GM12864 (cell line): ENCODE measurements at places on chromosomes 7 and 10.

DNA sequence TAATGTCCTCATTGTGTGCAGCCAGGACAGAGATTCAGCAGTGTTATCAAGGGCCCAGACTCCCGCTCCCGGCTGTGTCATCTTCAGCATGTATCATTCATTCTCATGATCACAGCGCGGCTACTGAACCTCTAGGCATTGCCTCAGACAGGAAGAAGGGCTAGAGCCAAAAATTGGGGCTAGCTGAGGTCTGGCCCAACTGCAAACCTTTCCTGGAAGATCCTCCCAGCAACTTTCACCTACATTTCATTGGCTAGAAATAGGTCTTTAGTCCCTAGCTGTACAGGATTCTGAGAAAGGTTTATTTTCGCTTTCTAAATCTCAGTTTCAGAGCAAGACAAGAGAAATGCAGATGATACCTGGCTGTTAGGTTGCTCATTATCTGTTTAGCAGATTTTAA, 81.9 kb downstream of the CREM start:
- DNase-seq, result no peak

DNA sequence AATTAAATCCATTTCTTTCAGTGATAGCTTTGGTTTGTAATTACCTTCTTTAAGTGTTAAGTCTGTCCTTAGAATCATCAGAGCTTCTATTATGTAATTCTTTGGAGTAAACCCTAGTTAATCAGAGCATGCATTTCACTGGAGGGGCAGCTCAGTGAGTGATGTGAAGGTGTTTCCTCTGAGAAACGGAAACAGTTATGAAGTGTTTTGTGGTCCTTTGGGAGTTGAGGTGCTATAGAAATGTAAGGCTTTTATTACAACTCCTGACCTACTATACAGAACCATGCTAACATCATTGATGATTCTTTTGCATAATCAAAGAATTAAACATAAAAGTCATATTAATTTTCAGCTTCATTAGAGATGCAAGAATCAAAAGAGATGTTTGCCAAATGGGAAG, 141.5 kb downstream of the EXOC4 start:
- no peak for DNase-seq

DNA sequence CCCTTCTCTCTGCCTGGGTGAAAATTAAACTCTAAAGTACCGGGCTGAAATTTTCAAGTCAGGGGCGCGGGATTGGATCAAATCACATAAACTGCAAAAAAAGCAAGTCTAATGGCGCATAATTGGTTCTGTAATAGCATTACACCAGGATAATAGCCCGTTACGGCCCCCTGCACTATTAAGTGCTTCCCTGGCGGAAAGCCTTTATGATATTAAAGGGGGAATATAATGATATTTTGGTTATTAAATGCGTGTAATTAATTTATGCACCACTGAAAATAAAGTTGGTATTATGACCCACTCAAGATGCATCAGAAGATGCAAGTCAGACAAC, 744 bp upstream of the DRGX start:
- no peak for DNase-seq

DNA sequence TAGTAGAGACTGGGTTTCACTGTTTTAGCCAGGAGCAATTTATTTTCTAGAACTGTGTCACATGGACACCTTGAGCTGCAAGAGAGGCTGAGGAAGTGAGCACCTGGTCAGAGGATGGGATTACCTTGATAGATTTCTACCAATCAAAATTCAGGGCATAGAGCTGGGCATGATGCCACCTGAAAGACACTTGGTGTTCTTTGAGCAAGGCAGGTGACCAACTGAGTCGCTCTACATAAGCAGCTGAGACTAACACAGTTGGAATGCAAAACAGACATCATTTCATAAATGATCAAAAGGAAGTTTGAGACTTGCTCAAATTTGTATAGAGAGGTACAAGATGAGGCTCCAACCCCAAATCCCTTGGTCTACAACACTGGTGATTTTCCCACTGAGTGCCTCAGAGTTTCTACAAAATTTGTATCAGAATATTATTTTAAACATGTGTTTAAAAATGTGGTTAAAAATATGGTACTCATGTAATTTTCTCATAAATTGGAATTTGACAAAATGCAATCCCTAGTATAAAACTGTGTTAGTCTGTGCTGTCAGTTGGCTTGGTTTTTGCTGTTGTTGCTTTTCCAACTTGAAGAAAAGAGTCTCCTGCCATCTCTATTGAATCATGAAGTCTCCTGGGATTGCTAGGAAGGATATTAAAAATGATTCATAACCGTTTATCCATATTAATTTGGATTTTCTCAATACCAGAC, 156.4 kb upstream of the MDFIC start:
- DNase-seq, result no peak

DNA sequence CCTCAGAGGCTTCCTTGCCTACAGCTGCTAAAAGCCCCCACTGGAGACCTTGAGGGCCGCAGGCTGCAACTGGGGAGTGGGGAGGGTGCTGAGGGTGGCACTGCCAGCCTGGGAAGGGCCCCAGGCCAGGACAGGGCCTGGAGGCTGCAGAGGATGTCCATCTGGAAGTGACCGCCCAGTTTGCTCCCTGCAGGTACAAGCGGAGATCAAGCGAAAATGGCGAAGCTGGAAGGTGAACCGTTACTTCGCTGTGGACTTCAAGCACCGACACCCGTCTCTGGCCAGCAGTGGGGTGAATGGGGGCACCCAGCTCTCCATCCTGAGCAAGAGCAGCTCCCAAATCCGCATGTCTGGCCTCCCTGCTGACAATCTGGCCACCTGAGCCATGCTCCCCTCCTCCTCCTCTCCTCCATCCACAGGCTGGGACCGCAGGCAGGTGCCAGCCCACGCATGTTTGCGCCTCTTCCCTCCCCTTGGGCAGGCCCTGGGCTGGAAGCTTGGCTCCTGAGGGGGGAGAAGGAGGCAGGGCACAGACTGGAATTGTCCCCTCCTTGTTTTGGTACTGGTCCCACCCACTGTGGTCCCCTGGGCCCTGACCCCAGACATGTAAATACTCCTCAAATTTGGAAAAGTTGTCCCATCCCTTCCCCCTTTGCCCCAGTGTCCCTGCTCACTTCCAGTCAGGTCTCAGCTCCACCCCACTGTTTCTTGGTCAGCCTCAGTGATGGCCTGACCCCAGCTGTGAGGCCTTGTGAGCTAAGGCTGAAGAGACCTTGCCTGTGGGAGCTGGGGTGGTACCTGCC, 54.4 kb downstream of the ADCYAP1R1 start:
- DNase-seq, result no peak

DNA sequence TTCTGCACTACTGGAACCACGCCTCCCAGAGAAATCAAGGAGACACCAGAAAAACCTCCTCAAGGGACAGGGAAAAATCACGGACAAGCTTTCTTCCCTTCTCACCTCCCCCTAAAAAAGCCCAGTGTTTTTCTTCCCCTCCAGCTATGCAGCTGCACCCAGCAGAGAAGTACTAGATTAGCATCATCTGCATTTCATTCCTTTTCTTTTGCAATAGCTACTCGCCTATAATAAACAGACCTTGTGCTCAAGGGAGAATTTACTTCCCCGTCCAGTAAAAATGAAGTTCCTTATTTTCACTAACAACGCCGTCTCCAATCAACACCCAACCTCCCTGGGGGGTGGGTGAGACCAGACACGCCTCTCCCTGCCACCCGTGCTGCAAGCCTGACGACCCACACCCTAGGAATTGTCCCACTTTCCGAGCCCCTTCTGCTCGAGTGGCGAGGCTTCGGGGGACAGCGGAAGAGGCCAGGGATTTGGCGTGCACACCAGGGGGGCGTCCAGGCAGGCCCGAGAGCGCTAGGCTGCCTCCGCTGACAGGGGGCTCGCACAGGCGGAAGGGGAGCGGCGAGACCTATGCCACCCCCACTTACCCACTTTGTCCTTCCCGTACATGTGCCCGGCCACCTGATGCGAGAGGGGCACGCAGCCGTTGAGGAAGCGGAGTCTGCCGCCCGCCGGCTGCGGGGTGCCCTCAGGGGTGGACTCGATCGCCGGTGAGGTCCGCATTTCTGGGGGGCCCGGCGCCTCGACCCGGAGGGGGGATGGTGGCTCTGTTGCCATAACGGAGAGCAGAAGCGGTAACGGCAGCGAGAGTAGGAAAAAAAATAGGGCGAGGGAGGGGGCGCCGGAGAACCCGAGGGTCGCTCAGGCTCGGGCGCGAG, 625 bp downstream of the IPMK start:
- DNase-seq, result peak; percentile 18

DNA sequence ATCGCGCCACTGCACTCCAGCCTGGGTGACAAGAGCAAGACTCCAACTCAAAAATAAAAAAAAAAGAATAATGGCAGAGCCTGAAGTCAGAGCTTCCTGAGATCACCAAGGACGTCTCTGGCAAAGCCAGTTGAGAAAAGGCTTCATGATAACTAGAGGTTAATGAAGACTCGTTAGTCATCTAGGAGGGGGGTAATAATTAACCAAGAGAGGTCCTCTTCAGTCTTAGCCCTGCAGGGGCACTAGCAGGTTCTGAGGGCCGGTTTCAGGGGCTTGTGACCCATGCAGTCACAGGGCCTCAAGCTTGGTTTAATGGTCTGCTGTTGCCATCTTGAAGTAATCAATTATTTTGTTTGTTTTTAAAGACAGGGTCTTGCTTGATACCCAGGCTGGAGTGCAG, 28.6 kb upstream of the PROSER2 start:
- no peak for DNase-seq

DNA sequence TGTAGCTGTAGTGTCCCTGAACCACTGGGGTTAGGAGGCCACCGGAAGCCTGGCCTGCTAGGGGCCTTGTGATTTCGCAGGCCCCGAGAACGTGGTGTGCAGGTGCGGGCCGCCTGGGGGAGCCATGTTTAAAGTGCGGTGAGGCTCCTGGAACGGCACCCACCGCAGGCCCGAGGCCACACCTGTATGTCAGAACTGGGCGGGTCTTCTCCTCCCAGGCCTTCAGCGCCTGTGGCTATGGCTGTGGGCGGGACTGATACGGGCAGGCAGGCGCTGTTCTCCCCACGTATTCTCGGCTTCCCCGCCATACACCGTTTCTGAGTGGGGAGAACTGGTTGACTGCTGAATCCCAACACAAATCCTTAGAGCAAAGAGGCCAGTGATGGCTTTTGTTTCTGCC, 74.8 kb downstream of the DNAJB6 start:
- DNase-seq, result no peak

GRCh38 chr10:76195654-76196390, 764.4 kb downstream of the LRMDA start:
- DNase-seq, result no peak

DNA sequence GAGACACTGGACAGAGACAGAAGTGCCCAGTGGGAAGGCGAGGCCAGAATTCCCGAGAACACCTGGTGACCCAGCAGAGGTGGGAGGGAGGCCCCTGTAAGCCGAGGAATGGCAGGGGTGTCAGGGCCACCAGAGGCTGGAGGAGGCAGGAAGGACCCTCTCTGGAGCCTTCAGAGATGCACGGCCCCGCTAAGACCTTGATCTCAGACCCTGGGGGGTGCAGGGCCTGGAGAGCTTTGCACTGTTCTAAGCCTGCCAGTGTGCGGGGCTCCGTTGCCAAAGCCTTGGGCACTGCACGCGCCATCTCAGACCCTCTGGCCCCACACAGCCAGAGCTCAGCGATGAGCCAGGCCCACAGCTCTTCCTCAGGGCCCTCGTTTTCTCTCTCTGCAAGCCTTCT, 557.1 kb downstream of the PTPRN2 start:
- no peak for DNase-seq

GRCh38 chr10:122249303-122249850, 21.7 kb upstream of the BTBD16 start:
- DNase-seq, result no peak

DNA sequence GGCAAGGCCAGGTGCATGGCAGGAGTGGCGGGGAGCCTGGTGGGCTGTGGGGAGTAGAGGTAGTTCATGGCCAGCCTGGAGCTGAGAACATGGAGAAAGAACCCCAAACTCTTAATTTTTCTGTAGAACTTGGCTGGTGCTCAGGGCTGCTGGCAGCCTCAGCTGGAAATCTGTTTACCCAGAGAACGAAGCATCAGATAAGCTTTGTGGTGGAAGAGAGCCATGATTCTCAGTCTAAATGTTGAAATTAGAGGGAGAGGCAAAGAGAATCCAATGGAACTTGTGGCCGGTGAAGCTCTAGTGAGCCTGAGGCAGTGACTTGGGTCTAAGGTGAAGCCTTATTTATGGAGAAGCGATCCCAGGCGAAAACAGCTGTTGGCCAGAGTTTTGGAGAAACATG, 126.4 kb downstream of the CCDC3 start:
- no peak for DNase-seq

GRCh38 chr7:137242616-137243015, 100.9 kb downstream of the PTN start:
- DNase-seq, result no peak

- DNase-seq, result no peak
These were observed 461.5 kb upstream of the COBL start for GRCh38 chr7:51778121-51778520.

GRCh38 chr10:37379991-37380390, 254.6 kb downstream of the ANKRD30A start:
- DNase-seq, result no peak

DNA sequence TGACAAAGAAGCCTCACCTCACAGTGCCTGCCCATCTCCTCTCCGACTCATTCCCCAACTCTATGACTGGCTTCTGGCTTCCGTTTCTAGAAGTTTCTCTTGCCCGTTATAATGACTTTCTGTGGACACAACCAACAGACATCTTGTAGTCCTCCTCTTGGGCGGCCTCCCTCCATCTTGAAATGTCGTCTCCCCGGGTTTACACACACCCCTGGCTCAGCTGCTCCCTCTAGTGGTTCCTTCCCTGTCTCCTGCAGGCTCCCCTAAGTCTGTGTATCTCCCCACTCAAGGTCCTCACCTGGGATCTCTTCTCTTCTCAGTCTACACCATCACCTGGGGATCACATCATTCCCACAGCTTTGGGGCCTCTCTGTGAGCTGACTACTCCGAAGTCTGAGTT, 123.4 kb upstream of the NEBL start:
- peak; percentile 49 for DNase-seq

DNA sequence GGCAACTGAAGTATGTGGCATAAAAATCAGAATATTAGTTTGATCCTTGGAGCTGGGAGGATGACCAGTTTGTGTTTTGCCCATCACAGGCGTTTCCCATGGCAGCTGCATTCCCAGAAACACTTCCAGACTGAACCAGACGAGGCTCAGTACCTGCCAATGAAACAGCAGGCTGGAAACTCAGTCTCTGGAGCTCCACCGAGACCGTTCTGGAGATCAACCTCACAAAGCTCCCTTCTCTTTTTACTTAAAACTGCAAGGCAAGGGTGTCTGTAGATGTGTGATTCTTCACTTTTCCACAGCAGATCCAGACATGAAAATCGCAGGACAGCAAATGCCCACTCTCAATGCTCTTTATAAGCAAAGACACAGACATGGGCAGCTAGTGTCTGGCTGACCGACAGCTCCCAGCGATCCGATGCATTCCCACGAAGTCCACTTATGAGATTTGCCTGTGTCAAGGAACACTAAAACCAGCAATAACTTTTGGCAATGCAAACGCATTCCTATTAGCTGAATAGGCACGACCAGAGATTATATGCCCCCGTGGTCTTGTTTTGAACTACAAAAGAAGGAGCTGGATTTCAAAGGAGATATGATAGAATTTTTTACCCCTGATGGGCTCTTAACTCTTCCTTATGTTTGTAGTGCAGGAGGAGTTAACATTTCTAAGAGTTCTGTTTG, 72.6 kb downstream of the ADAM12 start:
- DNase-seq, result no peak

GRCh38 chr7:133985300-133985699, 141.8 kb upstream of the LRGUK start:
- no peak for DNase-seq

GRCh38 chr7:105512926-105513526, 9.0 kb downstream of the PUS7 start:
- DNase-seq, result no peak

- no peak for DNase-seq
These were observed 757.0 kb upstream of the C7orf33 start for GRCh38 chr7:147833557-147833956.

- no peak for DNase-seq
These were observed 22.9 kb downstream of the PDGFA start for GRCh38 chr7:496528-497295.
